NCI-H226 (cell line): ENCODE measurements at places on chromosomes 1 and 21.
A peak's percentile ranks its signal among the peaks of the same experiment; 100 is the strongest.

- no peak for DNase-seq
Observed at GRCh38 chr1:5884110-5884509, 108.1 kb downstream of the NPHP4 start.

- no peak for DNase-seq
Observed at GRCh38 chr1:24914226-24915069, 15.6 kb downstream of the RUNX3 start.

DNA sequence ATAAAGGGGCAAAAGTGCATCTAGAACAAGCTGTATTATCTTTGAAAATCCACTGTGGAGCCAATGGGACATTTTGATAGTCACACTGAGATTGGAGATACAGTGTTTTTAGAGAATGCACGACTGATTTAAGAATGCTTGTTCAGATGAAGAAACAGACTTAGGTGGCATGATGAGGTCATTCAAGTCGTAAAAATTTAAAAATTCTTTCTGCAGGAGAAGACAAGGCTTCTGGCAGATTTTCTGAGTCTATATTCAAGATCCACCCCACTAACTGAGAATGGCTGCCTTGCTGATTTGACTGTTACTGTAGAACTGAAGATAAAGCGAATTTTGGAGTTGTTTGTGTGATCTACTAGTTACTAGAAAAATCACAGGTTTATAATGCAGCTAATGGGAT, 310.6 kb downstream of the LRRC7 start:
- no peak for DNase-seq

- no peak for DNase-seq
Observed at GRCh38 chr1:25126562-25126961, 105.7 kb downstream of the SYF2 start.

GRCh38 chr1:72568113-72568512, 285.8 kb upstream of the NEGR1 start:
- DNase-seq = no peak

- DNase-seq = peak; percentile 23
Observed at GRCh38 chr1:103514920-103515503, 10.5 kb upstream of the RNPC3 start.

- peak; percentile 12 for DNase-seq
Observed at GRCh38 chr1:9145021-9145668, 16.2 kb upstream of the GPR157 start.

- peak; percentile 6 for DNase-seq
Observed at GRCh38 chr1:233664253-233664652, 50.3 kb downstream of the KCNK1 start.

DNA sequence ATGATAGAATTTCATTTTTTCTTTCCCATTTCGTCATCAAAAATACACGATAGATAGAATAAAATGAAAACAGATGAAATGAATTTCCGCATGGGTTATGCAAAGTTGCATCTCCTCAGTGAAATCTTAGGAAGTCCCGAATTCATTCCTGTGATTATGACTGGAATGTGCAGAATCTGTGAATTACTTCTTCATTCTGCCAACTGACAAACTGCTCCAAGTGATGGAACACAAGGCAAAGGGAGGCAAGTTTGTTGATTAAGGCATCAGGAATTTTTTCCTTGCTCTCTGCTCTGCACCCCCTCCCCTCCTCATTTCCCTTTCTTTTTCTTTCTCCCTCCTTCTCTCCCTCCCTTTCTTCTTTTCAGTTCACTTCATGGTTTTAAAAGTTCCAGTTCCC, 37.0 kb upstream of the ADGRL4 start:
- peak; percentile 95 for DNase-seq

GRCh38 chr1:24921938-24922662, 8.0 kb downstream of the RUNX3 start:
- no peak for DNase-seq

DNA sequence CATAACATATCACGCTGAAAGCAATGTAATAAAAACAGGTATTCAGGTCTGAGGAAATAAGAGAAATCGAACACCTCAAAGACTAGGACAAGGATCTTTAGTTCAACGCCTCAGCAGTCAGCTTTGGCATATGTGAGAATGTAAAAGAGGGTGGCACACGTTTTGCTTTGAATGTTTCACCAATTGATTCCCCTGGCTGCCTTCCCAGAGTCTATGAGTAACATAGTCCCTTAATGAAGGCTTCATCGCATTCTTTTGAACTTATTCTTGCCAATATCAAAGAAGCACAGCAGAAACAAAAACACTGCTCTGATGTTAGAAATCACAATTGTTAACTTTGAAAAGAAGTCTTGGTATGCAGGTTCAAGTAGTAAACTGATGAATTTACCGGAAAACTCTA, 764.8 kb downstream of the ADGRL2 start:
- DNase-seq = peak; percentile 85

DNA sequence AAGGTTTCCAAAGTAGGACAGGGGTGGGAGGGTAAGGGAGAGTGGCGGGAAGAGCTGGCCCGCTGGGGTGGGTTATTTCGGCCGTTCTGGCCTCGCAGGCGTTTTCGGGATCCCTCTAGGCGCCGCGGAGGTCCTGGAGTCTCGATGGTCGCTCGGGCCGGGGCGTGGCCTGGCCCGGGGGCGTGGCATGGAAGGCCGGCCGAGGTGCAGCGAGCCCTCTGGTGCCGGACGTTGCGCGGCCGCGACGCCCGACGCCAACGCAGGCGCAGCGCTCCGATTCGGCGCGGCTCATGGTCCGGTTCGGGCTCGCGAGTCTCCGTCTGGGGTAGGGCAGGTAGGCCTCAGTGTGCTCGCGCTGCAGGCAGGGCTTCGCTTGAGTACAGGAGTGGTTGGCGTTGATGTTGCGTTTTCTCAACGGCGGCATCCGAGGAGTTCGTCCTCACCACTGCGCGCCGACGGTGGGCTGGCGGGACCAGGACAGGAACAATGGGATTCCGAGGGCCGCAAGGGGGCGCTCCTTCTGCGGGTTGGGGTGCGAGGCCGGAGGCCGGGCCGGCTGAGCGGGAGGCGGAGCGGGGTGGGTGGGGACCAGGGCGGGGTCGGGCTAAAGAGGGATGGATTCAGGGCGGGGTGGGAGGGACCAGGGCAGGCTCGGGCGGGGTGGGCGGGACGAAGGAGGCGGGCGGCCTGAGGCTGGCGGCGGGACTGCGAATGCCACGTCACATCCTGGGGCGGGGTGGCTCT, at the start of gene PGBD2:
TSS of gene PGBD2 (plus strand) at position 227 of the 744 bp plus-strand sequence. CDS start 7,628 bp downstream, outside the sequence.
- DNase-seq = peak; percentile 86

- DNase-seq = no peak
Observed at GRCh38 chr1:236786453-236786852, 8.6 kb upstream of the MTR start.

- peak; percentile 9 for DNase-seq
Observed at GRCh38 chr1:67013573-67013972, 40.4 kb downstream of the SLC35D1 start.

DNA sequence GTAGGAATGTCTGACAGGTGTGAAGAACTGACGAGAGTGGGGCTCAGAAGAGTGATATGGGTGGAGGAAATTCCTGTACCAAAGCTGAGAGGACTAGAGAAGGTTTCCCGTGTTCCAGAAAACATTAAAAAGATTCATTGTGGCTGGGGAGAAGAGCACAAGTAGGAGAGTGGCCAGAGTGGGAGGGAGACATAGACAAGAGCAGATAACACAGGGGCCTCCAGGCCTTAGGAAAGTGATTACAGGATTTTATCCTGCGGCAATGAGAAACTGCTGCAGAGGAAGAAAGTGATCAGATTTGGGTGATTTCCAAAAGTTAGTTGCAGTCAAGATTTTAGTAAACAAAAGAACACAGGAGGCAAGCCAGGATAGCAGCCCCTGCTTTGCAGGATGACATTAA, 7.9 kb downstream of the C8B start:
- no peak for DNase-seq

DNA sequence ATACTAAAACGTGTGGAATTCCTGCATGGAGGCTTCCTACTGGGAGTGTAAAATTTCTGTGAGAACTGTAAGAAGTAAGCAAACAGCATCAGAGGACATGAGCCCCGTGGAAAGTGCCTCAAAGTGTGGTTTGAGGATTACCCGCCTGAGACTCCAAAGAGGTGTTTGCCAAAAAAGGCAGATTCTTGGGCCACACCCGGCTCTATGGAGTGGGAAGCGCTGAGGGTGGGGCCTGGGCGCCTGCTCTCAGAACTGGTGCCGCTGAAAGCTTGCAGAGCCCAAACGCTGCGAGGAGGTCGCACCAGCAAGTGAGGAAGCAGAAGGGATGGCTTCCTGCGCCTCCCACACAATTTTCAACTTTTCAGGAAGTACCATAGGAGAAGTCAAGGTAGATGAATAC, 43.0 kb upstream of the PSEN2 start:
- no peak for DNase-seq

DNA sequence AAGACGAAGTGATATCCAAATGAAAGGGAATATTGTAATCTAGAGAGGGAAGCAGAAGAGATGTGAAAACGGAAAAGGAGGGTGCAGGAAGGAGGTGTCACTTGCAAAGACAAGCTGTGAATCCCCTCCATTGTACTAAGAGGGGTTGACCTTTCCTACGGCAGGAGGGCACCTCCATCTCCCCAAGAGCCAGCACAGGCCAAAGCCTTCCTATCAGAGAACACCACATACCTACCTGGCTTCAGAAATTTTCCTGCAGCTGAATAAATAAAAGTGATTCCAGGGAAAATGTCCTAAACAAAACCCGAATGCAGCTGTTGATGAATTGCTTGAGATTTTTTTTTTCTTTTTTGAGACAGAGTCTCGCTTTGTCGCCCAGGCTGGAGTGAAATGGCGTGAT, 14.3 kb downstream of the KANK4 start:
- DNase-seq = no peak

- no peak for DNase-seq
Observed at GRCh38 chr1:74689621-74690363, 16.2 kb upstream of the ERICH3 start.

DNA sequence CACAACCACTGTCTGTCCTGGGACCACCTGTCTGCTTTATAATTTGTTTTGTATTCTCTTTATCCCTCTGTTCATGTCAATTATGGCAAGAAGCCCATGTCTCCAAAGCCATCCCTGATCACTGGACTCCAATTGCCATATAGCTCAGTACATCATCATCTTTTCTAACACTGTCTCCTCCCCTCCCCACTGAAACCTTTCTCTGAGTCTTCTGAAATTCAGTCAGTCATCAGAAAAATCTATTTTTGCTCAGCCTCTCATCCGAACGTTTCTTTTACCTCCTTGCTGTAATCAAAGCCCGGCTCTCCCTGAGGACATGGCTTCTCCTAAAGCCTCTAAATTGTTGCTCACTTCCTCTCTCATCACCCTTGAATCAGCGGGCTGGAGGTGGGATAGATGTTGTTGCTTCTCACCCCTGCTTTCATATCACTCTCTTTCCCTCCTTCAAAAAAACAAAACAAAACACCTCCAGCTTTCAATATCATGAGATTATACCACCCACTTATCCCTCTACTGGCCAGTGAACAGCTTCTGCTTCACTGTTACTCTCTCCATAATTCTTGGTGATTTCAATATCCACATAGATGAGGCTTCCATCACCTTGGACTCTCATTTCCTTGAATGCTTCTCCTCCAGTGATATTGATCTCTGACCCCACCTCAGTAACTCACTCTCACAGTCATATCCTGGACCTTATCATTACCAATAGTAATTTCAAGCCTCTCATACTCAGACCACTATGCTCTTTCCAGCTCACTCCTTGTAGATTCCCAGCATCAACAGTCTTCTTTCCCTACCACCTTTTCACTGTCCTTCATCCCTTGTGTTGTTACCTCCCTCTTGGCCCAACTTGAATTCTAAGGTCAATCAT, 27.8 kb downstream of the RAB3B start:
- DNase-seq = no peak
